ENCODE measurements at places on chromosomes 7 and 10.
A peak's percentile ranks its signal among the peaks of the same experiment; 100 is the strongest.

GRCh38 chr7:9645756-9646155, 1212.3 kb downstream of the NXPH1 start:
- no peak for DNase-seq

- no peak for DNase-seq
Observed at GRCh38 chr7:100349757-100350156, 8.2 kb upstream of the PILRB start.

- DNase-seq = no peak
Observed at GRCh38 chr7:20730611-20731010, 56.1 kb downstream of the SP8 start.

DNA sequence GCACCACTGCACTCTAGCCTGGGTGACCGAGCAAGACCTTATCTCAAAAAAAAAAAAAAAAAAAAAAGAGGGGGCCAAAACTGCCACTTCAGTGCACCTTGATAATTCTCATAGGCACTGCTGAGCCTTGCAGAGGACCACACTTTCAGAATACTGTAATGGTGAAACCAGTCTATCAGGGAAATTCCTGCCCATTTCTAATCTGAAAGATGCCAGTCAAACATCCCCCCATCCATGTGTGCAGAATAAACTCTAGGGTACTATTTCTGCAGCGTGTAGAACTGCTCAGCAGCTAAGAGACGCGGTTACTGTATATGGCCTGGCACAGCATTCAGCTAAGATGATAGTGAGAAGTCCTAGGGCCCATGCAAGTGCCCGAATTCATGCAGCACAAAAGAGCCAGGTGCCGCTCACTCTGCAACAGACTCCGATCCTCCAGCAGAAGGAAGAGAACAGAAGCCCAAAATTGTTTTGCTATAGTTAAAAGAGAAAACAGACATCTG, 286.8 kb upstream of the KLF14 start:
- DNase-seq = no peak

GRCh38 chr10:30765022-30765615, 135.6 kb upstream of the LYZL2 start:
- DNase-seq = no peak

GRCh38 chr10:24483701-24484100, 240.0 kb downstream of the ARHGAP21 start:
- no peak for DNase-seq

- DNase-seq = no peak
Observed at GRCh38 chr7:143279186-143280098, 5.3 kb upstream of the TMEM139 start.

DNA sequence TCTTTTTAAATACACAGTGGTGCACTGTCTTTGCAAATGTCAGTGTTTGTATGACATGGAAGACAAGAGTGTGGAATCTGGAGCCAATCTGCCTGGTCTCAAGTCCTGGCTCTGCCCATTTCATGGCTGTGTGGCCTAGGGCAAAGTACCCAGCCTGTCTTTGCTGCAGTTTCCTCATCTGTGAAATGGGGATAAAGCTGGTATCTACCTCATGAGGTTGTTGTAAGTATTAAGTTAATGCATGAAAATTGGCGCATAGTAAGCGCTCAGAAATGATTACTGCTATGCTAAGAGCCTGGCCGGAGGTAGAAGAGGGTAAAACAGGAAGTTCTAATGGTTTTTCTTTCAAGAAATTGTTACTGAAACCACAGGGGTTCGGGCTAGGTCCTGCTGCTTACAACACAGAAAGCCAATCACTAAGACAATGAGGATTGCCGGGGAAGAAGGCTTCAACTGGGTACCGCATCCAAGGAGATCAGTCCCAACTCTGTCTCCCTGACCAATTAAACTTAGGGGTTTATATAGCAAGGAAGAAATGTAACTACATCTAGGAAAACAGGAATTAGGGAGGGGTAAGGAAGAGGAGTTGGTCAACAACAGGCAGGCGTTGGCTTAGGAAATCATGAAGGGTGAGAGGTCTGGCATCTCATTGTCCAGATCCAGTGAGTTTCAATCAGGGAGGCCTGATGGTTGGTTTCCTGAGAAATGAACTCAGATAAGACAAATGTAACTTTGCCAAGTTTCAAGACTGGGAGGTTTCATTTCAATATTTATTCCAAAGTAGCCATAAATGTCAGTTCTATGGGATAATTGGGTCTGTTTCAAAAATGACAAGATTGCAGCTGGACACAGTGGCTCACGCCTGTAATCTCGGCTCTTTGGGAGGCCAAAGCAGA, 57.0 kb downstream of the CHST3 start:
- DNase-seq = no peak

GRCh38 chr10:64468219-64468618, 947.0 kb downstream of the REEP3 start:
- DNase-seq = no peak

DNA sequence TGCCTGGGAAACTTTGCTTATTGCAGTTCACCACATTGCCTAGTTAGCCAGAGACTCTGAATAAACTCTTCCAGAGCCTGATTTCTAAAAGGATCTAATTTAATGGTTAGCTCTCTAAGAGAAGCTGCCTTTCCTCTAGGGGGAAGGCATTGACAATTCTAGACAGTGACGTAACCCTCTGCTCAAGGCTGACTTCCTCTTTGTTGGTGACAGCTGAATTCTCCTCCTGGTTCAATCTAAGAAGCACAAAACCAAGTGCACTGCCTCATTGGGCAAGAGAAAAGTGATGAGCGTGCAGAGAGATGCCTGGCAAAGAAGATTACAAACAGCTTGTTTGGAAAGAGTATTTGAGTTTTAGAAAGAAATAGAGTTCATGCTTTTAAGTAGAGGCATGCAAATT, 102.7 kb downstream of the MACC1 start:
- peak; percentile 22 for DNase-seq

GRCh38 chr10:124053971-124054370, 39.4 kb downstream of the CHST15 start:
- no peak for DNase-seq

DNA sequence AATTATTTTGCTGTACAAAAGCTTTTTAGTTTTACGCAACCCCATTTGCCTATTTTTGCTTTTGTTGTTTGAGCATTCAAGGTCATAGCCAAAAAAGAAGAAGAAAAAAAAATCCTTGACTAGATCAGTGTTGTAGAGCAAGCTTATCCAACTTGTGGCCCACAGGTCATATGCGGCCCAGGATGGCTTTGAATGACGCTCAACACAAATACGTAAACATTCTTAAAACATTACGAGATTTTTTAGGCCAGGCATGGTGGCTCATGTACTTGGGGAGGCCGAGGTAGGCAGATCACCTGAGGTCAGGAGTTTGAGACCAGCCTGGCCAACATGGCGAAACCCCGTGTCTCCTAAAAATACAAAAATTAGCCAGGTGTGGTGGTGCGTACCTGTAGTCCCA, 8.1 kb upstream of the MALSU1 start:
- DNase-seq = no peak

DNA sequence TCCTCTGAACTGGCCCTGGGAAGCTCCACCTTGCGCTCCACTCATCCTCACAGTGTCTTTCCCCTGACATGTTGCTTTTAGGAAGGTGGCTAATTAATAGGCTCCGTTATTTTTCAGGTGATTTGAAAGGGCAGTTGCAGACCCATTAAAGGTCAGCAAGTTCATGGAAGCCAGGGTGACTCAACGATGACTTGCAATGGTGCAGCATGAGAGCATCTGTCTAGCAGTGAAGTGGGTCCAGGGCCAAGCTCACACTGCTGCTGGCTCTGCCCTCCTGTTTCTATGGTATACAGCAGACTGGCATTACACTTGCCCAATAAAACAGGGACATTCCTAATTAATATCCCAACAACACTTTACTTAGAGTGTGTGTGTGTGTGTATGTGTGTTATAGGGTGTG, 68.8 kb upstream of the WDR11 start:
- DNase-seq = no peak

GRCh38 chr7:158406801-158407200, 180.8 kb downstream of the PTPRN2 start:
- DNase-seq = no peak

GRCh38 chr7:41889040-41889439, 186.2 kb upstream of the INHBA start:
- no peak for DNase-seq
